ENCODE measurements at places on chromosomes 3 and 15.

DNA sequence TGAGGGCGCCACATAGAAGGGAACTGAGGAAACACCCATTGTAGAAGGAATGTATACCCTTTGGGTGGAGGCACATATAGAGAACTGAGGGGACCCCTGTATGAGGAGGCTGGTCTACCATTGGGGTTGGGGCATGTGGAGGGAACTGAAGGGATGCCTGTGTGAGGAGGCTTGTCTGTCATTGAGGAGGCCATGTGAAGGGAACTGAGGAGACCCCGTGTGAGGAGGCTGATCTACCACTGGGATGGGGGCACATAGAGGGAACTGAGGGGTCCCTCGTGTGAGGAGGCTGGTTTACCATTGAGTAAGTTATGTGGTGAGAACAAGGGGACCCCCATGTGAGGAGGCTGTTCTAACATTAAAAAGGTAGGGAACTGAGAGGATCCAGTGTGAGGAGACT, 156.1 kb downstream of the FBLN2 start:
- DNase-seq = no peak

GRCh38 chr3:57919987-57920386, 88.2 kb upstream of the FLNB start:
- DNase-seq = no peak

DNA sequence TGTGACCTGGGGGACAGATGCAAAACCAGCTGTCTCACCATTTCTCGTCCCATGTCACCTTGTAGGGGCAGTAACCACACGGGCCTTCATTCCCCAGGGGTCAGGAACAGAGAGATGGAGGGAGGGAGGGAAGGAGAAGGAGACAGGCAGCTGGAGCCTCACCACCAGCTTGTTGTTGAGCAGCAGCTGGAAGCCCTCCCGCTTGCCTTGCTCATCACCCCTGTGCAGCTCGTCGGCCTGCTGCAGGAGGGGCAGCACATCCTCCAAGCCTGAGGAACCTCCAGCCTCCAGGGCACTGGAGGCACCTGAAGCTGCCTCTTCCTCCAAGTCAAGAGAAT, 10.3 kb downstream of the RMDN3 start:
- DNase-seq = no peak

- DNase-seq = peak; percentile 77
These were observed 11.7 kb downstream of the SHOX2 start for GRCh38 chr3:158094235-158095110.

GRCh38 chr15:70586241-70586640, 177.1 kb downstream of the UACA start:
- DNase-seq = no peak

GRCh38 chr3:107979538-107979937, 111.3 kb downstream of the CD47 start:
- DNase-seq = no peak

GRCh38 chr3:40705663-40706062, 180.9 kb downstream of the ZNF621 start:
- no peak for DNase-seq

GRCh38 chr15:28890711-28891495, 5.1 kb downstream of the APBA2 start:
- no peak for DNase-seq

- DNase-seq = no peak
These were observed 1.0 kb downstream of the ANP32A start for GRCh38 chr15:68819495-68820294.

DNA sequence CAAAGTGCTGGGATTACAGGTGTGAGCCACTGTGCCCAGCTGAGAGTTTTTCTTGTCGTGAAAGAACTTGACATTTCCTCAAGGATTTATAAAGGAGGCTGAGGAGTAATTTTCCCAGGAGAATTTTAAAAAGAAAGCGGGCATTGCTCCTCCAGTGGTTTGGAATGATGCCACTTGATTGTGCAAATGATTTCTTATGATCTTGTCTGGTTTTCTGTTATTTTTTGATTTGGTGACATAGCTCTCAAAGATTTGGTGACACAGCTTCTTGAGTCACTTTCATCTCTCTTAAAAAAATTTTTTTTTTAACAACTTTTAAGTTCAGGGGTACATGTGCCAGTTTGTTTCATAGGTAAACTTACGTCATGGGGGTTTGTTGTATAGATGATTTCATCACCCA, 24.6 kb upstream of the NFKBIZ start:
- no peak for DNase-seq

DNA sequence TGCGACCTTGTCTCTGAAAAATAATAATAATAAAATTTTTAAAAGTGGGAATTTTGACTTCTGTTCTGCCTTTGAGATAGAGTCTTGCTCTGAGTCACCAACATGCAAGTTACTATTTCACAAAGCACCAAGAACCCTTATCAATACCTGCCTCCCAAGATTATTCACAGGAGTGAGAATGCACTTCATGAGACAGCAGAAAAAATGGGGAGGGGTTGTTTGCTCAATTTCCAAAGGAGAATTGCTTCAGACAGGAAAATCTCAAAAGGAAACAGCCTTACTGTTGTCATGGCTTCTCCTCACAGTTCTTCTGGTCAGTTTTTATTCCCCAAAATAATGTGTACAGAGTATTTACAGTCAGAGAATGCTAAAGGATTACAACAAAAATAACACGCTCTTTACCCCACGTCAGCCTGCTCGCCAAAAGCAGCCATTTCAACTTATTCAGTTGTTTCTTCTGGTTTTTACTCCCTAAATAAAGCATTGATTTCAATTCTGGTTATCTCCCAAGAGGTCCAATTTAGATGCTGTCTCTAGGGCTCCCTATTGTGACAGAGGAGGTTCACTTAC, 89.0 kb downstream of the PPCDC start:
- peak; percentile 8 for DNase-seq

DNA sequence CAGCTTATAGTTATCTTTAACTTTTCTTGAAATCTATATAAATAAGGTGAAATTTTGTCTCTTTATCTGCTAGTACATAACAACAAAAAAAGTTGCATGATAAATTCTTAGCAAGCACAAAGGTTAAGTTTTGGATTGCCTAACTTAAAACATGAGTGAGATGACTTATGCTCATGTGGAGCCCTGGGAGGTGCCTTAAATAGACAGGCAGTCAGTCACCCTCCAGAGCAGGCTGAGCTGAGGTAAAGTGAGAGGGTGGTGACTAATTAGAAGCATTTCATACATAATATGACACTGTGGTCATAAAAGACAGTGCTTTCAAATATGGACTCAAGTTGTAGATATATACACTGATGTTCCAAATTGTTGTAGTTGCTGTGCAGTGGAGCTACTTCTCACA, 14.6 kb upstream of the MME start:
- no peak for DNase-seq

GRCh38 chr15:64343841-64344240, 12.1 kb downstream of the CSNK1G1 start:
- DNase-seq = no peak

DNA sequence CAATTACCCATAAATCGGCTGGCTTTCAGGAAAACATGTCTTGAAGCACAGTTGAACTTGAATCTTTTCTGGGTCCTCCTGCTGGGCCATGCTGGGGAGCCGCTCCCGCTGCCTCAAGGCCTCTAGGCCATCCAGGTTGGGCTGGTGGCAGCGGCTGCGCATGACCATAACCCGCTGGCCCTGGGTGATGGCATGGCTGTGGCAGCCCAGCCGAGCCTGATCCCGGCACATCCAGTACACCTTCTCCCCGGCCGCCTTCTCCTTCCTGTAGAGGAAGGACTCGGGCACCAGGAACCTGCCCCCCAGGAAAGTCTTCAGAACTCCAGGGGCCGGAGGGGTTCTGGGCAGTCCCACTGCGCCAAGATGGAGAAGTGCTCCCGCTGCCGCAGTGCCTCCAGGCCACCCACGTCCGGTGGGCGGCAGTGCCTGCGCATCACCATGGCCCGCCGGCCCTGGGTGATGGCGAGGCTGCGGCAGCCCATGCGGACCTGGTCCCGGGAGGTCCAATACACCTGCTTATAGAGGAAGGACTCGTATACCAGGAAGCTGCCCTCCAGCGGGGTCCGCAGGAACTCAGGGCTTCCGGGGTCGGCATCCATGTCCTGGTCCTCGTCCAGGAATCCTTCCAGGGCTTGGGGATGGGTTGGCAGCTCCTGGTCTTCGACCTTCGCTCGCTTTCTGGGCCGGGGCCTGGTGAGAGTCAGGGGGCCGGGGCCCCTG, 84.3 kb upstream of the FXR1 start:
- no peak for DNase-seq

GRCh38 chr3:172138792-172139507, 99.6 kb downstream of the FNDC3B start:
- no peak for DNase-seq

DNA sequence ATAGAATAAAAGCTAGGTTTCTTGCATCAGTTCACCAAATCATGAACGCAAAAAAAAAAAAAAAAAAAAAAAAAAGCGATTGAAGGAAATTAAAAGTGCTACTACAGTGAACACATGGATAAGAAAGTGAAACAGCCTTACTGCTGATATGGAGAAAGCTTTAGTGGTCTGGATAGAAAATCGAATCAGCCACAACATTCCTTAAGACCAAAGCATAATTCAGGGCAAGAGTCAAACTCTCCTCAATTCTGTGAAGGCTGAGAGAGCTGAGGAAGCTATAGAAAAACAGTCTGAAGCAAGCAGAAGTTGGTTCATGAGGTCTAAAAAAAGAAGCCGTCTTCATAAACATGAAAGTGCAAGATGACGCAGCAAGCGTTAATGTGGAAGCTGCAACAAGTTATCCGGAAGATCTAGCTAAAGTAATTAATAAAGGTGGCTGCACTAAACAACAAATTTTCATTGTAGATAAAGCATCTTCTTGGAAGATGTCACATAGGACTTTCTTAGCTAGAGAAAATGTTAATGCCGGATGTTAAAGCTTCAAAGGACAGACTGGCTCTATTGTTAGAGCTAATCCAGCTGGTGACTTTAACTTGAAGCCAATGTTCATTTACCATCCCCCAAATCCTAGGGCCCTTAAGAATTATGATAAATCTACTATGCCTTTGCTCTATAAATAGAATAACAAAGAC, 19.2 kb downstream of the P3H2 start:
- no peak for DNase-seq

DNA sequence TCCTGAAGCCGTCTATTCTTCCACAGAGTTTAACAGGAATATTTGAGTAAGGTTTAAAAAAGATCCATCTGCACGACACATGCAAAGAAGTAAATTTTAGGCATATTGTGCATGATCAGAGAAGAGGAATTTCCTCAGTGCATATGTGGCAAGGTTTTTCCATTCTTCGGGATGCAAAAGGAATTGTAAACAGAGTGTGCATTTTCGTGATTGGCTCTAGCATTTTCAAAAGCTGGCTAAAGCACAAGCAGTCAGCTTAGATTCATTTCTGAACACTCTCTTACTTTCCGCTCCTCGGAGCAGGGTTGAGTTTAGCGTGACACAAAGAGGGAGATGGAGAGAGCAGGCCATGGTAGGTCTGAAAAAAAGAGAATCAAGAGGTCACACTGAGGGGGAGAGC, 128.2 kb downstream of the ADAMTS9 start:
- DNase-seq = no peak

GRCh38 chr3:15151166-15151565, 52.2 kb upstream of the RBSN start:
- no peak for DNase-seq

DNA sequence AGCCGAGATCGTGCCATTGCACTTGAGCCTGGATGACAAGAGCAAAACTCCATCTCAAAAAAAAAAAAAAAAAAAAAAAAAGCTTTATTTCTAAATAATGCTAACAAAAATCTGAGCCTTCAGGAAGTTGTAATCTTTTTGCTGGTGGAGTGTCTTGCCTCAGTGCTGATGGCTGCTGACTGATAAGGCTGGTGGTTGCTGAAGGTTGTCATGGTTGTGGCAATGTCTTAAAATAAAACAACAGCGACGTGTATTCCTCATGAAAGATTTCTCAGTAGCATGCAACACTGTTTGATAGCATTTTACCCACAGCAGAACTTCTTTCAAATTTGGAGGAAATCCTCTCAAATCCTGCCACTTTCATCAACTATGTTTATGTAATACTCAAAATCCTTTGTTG, 77.4 kb upstream of the PTPRG start:
- DNase-seq = no peak

DNA sequence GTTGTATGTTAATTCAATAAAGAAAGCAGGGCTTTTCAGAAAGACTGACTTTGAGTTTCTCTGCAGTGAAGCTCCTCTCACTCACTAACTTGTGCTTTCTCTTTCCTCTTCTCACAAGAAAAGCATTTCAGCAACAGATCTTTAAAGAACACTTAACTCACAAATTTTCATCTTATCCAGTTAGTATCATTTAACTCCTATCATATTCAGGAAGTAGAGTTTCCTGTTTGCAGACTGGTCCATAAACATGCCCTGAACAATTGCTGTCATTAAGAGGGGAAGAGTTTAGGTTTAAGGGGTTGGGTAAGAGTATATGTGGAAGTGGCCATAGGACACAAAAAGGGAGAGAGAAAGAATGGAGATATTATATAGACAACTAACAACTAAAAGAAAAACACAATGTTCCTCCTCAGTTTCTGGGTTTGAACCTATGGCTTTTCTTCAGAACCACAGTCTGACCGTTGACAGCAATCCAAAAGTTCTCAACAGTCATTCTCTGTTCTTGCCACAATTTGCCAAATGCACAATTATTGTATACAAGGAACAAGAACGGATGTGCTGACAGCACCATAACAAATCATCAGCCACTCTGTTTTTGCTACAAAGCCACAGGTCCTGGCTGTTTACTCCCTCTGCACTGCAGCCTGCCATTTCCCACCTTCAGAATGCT, 63.9 kb downstream of the CHAC1 start:
- DNase-seq = no peak

DNA sequence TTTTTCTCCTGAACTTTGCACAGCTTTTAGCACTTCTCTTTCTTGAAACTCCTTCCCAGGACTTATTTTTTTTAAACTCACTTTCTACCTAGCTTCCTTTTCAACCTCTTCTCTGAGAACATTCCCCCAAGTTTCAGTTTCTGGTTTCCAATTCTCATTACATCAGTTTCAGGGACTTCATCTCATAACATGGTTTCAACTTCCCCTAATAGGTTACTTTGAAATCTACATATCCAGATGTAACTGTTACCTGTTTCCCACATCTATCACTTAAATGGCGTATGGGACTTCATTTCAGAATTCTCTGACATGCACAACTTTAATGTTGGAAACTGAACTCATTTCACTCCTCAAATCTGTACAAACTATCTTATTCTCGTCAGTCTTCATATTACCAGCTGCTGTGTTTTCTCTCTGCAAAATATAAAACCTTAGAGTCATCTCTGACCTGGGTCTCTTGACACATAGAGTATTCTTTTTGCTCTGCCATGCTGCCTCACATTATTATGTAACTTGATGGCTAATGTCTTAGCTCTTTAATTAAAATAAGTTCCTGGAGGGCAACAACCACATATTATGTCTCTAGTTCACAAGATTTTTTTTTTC, 58.4 kb downstream of the NME9 start:
- DNase-seq = peak; percentile 17

All from GM10248 (cell line).